Aorta (tissue), 5 donors: ENCODE measurements at places on chromosomes 2 and 18.

DNA sequence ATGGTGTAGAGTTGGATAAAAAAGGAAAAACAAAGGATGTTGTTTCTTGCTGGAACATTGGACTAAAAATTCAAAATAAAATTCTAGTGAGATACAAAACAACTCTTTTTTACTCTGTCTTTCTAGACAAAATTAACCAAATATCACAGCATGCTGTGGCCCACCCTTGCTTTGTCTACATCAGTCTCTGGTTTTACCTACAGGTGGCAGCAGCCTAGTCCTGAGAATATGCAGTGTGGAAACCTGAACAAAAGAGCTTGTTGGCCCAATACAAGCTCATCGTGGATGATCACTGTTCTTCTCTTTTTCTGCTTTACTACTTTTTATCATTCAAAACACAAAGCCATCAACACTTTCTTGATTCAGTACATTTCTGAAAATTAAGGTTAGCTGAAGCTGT is 210.4 kb downstream of the CDH19 start:
- no peak for DNase-seq

DNA sequence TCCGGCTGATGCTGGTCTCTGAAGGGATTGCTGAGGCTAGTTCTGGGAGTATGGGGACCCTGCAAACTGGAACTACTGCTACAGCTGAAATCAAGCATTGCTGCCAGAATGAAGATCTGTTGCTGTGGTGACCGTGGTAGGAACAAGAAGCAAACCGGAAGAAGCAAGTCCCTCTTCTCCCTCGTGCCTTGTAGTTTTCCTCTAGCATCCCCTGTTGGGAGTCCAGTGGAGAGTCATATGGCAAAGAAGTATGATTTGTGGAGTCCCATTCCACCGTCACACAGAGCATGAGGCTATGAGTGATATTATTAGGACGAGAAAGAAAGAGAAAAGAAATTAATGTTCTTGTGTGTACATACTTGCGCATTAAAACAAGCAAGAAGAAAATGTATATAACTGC is 138.8 kb upstream of the SP5 start:
- no peak for DNase-seq

GRCh38 chr18:75269124-75269680 is 58.6 kb downstream of the TSHZ1 start:
- no peak for DNase-seq

GRCh38 chr2:10514273-10514672 is 66.1 kb upstream of the ODC1 start:
- DNase-seq: peak; percentile 9

DNA sequence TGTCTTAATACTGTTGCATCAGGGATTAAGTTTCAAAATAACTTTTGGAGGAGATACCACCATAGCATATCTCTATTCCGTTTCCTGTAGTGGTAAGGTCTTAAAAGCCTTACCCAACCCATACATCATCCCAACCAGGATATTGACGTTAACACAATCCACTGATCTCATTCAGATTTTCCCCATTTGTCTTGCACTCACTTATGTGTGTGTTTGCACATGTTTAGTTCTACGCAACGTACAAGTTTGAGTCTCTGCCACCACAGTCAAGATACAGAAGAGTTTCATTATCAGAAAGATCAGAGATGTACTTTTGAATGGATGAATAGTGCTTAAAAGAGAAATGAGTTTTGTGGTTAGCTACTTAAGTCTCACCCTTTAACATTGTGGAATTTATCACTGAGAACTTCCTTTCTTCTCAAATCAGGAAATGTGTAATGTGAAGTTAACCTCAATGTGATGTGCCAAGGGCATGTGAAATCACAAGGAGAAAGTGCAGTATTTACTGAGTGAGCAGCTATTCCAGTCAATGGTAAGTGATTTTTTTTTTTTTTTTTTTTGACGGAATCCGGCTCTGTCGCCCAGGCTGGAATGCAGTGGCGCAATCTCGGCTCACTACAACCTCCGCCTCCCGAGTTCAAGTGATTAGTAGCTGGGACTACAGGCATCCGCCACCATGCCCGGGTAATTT is 69.2 kb upstream of the EPHA4 start:
- DNase-seq: no peak

DNA sequence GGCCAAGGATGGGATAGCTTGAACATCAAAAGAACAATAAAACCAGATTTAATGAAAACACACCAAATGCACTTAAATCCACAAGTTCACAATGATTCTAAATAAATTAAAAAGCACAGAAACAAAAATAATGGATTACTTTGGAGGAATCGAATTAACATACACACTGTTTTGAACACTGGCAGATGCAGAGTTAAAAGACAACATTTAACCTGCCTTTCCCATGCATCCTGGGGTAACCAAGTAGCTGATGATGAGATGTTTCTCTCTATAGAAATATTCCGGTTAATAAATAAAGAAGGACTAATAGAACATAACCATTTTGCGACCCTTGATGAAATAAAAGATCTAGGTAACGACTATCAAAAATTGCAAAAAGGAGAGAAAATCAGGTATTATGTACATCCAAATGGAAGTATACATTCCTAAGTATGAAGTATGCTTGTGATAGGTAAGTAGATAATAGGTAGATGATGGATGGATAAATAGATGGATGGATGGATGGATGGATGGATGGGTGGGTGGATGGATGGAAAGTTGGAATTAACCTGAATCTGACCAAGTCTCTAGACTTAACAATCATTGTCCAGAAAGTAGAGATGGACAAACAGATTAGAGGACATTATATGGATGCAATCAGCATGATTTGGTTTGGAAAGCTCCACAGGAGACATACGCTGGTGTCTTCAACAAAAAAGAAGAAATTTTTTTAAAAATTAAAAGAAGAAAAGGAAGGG is 57.4 kb upstream of the MYCN start:
- no peak for DNase-seq

GRCh38 chr2:241620419-241620769 is 16.6 kb downstream of the THAP4 start:
- DNase-seq: no peak
